Stimulated activated CD4-positive, alpha-beta T cell treated with anti-CD3 and anti-CD28 coated beads, Interleukin-4, amount 100 ng/mL, for 48 hours (primary cell): ENCODE measurements at places on chromosomes 5 and 9.
A peak's percentile ranks its signal among the peaks of the same experiment; 100 is the strongest.

DNA sequence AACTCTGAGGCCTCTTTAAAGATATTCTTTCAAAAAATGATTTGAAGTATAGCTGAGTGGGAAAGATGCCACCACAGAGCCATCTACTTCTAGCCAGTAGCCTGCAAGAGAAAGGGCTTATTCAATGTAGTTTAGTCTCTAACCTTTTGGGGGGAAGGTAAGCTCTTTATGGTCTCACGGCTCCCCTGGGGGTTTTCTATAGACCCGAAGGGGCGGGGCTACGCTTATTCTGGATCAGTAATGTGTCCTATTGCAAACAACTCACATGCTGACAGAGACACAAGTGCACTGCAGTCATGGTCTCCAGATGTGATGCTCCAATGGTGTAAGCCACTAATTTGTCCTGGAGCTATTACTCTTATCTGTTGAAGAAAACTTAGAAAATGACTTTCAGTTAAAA, 53.4 kb upstream of the RPS23 start:
- DNase-seq, result no peak

DNA sequence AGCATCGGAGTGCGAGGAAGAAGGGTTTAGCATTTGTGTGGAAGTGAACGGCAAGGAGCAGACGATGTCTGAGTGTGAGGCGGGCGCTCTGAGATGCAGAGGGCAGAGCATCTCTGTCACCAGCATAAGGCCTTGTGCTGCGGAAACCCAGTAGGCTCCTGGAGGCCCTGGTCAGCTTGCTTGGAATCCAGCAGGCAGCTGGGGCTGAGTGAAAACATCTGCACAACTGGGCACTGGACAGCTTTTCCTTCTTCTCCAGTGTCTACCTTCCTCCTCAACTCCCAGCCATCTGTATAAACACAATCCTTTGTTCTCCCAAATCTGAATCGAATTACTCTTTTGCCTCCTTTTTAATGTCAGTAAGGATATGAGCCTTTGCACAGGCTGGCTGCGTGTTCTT, 72.1 kb downstream of the C7 start:
- no peak for DNase-seq

DNA sequence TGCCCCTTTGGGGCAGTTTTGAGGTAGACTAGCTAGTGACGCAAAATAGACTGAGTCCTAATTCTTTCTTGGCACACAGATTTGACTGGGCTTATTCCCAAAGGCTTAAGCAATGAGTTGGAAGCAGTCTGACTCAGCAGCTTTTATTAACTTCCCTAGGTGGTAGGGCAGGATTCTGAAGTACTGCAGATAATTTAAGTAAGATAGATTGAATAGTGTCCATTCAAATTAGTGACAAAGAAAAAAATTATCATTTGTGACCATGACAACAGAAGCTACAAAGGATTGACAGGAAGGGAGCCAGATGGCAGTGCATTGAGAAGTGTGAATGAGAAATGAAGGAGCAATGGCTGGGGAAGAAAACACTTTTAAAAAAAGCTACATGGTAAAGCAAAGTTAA, 649.4 kb downstream of the CDH9 start:
- DNase-seq, result no peak

DNA sequence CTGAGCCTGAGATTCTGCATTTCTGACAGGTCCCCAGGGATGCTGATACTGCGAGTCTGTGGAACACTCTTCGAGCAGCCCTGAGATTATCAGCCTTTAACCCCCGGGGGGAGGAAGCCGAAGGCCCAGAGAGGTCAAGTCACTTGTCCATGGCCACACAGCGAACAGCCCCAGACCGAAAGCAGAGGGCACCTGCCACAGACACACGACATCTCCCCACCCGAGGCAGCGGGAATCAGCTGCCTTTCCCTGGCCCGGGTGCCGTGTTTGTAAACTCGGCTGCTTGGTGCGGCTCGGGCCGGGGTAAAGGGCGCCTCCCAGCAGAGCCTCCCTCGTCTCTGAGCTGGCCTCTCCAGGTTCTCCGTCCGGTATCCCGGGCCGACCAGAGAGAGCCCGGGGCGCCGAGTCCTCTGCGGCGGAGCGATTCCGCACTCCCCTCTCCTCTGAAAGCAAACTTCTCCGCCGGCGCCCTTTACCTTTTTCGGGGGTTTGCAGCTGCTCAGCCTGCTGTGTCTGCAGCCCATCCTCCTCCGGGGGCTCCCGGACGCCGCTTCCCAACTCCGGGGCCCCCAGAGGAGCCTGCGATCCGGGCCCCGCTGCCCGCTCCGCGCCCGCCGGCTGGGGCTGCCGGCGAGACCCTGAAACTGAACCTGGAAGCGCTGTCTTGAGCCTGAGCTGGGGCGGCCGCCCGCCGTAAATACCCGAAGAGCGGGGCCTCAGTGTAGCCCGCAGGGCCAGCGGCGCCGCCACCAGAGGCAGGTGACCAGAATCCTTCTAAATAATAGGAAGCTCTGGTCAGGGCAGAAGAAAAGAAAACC, at the start of gene CCDC69:
TSS of gene CCDC69 (minus strand) at position 646 of the 818 bp plus-strand sequence. CDS start at position 524, 122 bp downstream.
- DNase-seq, result peak; percentile 58

GRCh38 chr5:100731768-100732167, 171.3 kb downstream of the ST8SIA4 start:
- no peak for DNase-seq

GRCh38 chr9:121498150-121498486, 1.5 kb downstream of the GGTA1 start:
- DNase-seq, result peak; percentile 23

GRCh38 chr5:67246108-67246507, 49.5 kb upstream of the CD180 start:
- DNase-seq, result no peak

DNA sequence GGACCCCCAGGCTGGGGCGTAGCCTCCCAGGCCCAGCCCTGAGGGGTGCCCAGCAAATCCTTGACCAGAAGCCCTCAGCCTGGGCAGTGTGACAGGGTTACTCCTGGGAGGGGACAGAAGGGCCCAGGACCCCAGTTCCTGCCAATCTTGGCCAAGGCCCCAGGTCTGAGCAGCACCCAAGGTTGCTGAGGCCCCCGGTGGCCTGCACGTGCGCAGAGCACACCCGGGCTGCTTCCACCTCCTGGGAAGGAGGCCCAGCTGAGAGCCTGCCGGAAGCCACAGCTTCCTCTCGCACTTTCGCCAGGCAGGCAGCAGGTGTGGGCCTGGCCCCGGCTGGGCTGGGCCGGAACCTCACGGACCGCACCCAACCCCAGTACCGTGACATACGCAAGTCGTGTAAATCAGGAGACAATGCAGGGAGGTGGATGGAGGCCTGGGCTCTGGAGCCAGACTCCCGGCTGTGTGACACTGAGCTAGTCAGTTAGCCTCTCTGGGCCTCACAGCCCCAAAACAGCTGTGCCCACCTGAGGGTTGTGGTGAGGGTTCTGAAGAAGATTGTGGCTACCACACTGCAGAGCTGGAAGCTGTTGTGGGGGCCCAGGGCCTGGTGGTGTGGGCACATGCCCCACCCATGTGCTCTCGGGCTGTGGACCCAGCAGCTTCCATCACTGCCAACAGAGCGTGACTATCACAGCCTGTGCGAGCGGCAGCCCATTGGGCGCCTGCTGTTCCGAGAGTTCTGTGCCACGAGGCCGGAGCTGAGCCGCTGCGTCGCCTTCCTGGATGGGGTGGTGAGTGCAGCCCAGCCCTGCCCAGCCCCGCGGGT, 5.1 kb downstream of the GRK6 start:
- peak; percentile 71 for DNase-seq

- no peak for DNase-seq
Observed at GRCh38 chr5:66149950-66150349, 5.8 kb downstream of the SREK1 start.

- DNase-seq, result no peak
Observed at GRCh38 chr5:2387634-2388325, 363.7 kb downstream of the IRX2 start.

GRCh38 chr5:103327451-103327850, 68.9 kb downstream of the MACIR start:
- no peak for DNase-seq

- no peak for DNase-seq
Observed at GRCh38 chr5:86983208-86983607, 284.5 kb upstream of the RASA1 start.

DNA sequence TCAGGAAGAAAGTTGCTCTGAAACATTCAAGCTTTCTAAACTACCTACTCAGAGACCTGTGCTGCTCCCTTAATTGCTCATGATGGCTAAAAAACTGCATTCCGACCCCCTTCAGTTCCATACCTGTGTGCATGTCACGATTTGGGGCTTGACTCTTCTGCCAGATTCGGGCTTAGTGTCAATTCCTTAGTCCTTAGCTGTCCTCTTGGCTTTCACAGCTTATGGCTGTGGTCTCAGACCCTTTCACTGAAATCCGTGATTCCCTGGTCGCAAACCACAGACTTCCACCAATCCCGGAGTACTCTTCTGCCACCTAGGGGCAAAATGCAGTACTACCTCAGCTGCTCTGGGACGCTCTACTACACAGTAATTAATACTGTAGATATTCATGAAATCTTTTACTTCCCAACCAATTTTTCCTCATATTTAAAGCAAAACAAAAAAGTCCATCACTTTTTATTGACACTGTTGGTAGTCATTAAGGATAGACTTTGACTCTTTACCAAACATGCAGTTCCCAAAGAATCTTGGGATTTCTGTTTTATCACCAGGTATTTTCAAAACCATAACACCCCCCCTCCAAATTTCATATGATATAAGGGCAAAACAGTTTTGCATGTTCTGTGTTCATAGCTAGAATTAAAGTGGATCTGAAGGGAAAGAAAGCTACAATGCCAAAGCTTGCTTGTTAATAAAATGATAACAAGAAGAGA, 617.4 kb downstream of the SLCO4C1 start:
- DNase-seq, result peak; percentile 11

GRCh38 chr5:123681061-123681460, 169.1 kb downstream of the CSNK1G3 start:
- DNase-seq, result no peak

GRCh38 chr5:173972607-173972924, 16.4 kb upstream of the C5orf47 start:
- no peak for DNase-seq

- DNase-seq, result no peak
Observed at GRCh38 chr9:1008216-1008615, 31.8 kb downstream of the DMRT3 start.

DNA sequence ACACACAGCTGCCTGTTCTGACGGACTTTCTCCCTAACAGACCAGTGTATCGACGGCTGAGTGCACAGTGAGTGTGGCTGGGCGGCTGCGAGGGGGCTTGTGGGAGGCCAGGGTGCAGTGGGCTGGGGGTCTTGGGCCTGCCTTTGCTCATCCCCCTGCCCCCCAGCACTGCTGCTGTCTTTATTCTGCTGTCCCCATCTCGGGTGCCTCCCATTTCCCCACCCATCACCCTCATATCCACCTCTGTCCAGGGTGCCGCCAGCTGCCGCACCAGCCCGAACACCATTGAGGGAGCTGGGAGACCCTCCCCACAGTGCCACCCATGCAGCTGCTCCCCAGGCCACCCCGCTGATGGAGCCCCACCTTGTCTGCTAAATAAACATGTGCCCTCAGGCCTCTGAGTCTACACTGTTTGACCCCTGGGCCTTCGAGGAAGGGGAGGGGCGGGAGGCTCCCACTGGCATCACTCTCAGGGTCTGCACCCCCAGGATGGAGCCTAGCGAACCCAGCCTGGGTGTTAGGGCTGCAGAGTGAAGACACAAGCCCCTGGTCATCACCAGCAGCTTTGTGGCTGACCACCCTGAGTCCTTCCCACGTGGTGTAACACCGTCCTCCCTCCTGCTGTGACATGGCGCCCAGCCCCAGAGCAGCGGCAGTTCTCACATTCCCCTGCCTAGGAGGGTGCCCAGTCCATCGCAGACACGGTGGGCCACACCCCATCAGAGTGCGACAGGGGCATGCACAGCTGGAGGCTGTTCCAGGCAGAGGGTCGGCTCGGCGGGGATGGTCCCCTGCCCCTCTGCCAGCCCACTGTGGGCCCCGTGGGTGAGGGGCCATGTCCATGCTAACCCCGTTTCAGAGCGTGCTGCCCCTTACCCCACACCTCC, 4.0 kb downstream of the LCN2 start:
- no peak for DNase-seq
